ENCODE measurements at places on chromosomes 7 and 10. TPM values are rescaled to one million over a fixed set of nuclear protein-coding genes. Genes with fewer than 3 reads are reported as not detected.

- H3K27me3 ChIP-seq, result no peaks in the 10 kb centered on the region
- no peaks in the 10 kb centered on the region for H3K36me3 ChIP-seq
- peaks cover 10% of the 10 kb centered on the region for H3K4me1 ChIP-seq
Observed at GRCh38 chr10:29304264-29304994, 15.6 kb downstream of the LYZL1 start.

DNA sequence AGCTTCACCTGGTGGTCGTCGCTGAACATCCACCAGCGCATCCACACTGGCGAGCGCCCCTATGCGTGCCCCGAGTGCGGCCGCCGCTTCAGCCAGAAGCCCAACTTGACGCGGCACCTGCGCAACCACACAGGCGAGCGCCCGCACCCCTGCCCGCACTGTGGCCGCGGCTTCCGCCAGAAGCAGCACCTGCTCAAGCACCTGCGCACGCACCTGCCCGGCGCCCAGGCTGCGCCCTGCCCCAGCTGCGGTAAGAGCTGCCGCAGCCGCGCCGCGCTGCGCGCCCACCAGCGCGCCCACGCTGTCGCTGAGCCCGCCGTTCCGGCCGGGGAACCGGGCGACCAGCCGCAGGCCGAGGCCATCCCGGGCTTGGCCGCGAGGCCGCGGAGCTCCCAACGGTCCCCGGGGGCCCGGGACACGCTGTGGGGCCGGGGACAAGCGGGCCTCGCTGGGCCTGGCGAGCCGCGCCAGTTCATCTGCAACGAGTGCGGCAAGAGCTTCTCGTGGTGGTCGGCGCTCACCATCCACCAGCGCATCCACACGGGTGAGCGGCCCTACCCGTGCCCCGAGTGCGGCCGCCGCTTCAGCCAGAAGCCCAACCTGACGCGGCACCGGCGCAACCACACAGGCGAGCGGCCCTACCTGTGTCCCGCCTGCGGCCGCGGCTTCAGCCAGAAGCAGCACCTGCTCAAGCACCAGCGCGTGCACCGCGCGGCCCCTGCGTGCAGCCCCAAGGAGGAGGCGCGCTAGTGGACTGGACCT, 18.4 kb downstream of the ZNF775 start:
- DNase-seq, result no peak
- H3K27ac ChIP-seq, result no peak overlapping the region
- no peak overlapping the region for H3K4me3 ChIP-seq
- peaks cover 12% of the 10 kb centered on the region for H3K4me1 ChIP-seq
- peaks cover 20% of the 10 kb centered on the region for H3K36me3 ChIP-seq

GRCh38 chr7:35555934-35556333, 139.0 kb downstream of the HERPUD2 start:
- no peaks in the 10 kb centered on the region for H3K4me1 ChIP-seq
- H3K4me3 ChIP-seq, result no peak overlapping the region
- no peak overlapping the region for H3K27ac ChIP-seq
- H3K36me3 ChIP-seq, result no peaks in the 10 kb centered on the region
- DNase-seq, result no peak

DNA sequence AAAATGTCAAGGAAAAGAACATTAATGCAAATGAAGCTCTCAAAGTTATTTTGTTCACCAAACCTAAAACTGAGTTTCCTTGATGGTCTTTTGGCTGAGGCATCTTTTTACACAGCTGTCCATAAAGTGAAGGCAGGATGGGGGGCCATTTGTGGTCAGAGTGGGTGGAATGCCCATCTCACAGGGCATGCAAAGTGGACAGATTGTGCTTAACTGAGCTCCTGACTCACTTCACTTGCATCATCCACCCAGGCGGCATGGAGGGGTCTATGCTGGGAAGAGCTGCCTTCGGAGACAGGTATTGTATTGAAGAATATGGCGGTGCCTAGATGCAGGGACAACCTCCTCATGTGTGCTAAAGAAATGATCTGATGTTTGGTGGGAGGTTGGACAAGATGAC, 905.3 kb downstream of the KCNMA1 start:
- no peak for DNase-seq
- no peaks in the 10 kb centered on the region for H3K36me3 ChIP-seq
- H3K4me3 ChIP-seq, result no peak overlapping the region
- H3K4me1 ChIP-seq, result no peaks in the 10 kb centered on the region
- no peaks in the 10 kb centered on the region for H3K27me3 ChIP-seq
- H3K27ac ChIP-seq, result no peak overlapping the region

- peaks cover 31% of the 10 kb centered on the region for H3K36me3 ChIP-seq
- no peaks in the 10 kb centered on the region for H3K27me3 ChIP-seq
- H3K4me1 ChIP-seq, result no peaks in the 10 kb centered on the region
- H3K4me3 ChIP-seq, result no peak overlapping the region
Observed at GRCh38 chr10:127414024-127414423, 135.1 kb upstream of the NPS start.

- H3K4me1 ChIP-seq, result no peaks in the 10 kb centered on the region
- no peaks in the 10 kb centered on the region for H3K27me3 ChIP-seq
- no peak overlapping the region for H3K27ac ChIP-seq
- no peak overlapping the region for H3K4me3 ChIP-seq
Observed at GRCh38 chr7:141754939-141755338, 9.0 kb upstream of the TAS2R3 start.

- no peaks in the 10 kb centered on the region for H3K27me3 ChIP-seq
- H3K4me3 ChIP-seq, result no peak overlapping the region
- no peaks in the 10 kb centered on the region for H3K4me1 ChIP-seq
Observed at GRCh38 chr7:40369641-40370277, 235.0 kb downstream of the SUGCT start.

DNA sequence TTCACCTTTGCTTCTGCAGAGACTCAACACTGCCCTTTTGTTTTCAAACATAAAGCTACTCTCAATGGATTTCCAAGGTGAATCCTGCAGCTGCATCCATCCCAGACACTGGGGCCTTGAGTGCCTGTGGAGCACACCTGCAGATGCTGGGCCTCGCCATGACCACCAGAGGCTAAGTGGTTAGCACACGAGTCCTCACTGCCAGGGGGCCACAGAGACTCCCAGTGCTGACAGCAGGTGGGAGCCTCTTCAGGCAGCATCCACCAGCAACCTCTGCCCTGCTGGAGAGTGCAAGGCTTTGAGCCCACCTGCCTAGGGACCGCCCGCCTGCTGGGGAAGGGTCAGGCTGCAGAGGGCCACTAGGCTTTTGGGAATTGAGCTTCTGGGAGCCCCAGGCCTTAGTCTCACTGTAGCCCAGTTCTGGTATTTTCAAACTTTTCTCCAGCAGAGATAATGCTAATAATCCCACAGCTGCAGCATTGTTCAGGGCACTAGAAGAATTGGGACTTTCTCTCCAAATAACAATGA, 9.4 kb upstream of the HPS1 start:
- no peak overlapping the region for H3K4me3 ChIP-seq
- H3K27me3 ChIP-seq, result peaks cover 6% of the 10 kb centered on the region
- no peak for DNase-seq
- no peaks in the 10 kb centered on the region for H3K36me3 ChIP-seq
- H3K4me1 ChIP-seq, result peaks cover 7% of the 10 kb centered on the region

- H3K4me1 ChIP-seq, result peaks cover 10% of the 10 kb centered on the region
- H3K36me3 ChIP-seq, result no peaks in the 10 kb centered on the region
- no peak for DNase-seq
- no peaks in the 10 kb centered on the region for H3K27me3 ChIP-seq
- H3K27ac ChIP-seq, result no peak overlapping the region
Observed at GRCh38 chr7:42689626-42690025, 222.2 kb downstream of the C7orf25 start.

GRCh38 chr10:47264797-47265281, 35.2 kb upstream of the GDF10 start:
- DNase-seq, result no peak
- H3K27me3 ChIP-seq, result peaks cover 4% of the 10 kb centered on the region
- H3K36me3 ChIP-seq, result no peaks in the 10 kb centered on the region
- no peaks in the 10 kb centered on the region for H3K4me1 ChIP-seq
- H3K4me3 ChIP-seq, result no peak overlapping the region
- no peak overlapping the region for H3K27ac ChIP-seq

The UCN3 gene
- not detected for total RNA-seq

The TAS2R4 gene
- 0.99 TPM for total RNA-seq

The PLAC9 gene
- 18.5 TPM for total RNA-seq

The LRRC4 gene
- total RNA-seq, result not detected

Data from suprapubic skin (tissue), 4 donors.